ENCODE measurements at places on chromosomes 12 and 14. TPM values are rescaled to one million over a fixed set of nuclear protein-coding genes. Genes with fewer than 3 reads are reported as not detected.

DNA sequence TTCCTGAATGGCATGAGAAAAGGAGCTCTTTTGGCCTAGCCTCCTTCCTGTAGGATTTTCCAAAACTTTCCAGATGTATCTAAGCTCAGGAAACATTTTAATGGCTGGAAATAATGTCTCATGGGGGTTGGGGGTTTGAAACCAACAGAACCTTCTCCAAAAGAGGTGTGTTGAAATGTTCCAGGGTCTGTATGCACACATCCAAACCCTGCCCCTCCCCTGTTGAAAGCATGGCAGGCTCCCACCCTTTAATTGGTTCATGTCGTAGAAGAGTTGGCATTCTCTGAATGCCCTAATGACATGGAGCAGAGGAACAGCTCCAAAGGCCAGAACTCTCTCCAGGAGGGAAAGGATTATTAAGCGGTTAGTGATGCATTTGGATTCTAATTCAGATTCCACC is 353.2 kb downstream of the ZFP36L1 start:
- H3K27me3 ChIP-seq, result no peaks in the 10 kb centered on the region
- no peak for DNase-seq
- no peak overlapping the region for H3K27ac ChIP-seq
- H3K4me3 ChIP-seq, result no peak overlapping the region
- H3K36me3 ChIP-seq, result peaks cover 9% of the 10 kb centered on the region
- H3K4me1 ChIP-seq, result peaks cover 27% of the 10 kb centered on the region

DNA sequence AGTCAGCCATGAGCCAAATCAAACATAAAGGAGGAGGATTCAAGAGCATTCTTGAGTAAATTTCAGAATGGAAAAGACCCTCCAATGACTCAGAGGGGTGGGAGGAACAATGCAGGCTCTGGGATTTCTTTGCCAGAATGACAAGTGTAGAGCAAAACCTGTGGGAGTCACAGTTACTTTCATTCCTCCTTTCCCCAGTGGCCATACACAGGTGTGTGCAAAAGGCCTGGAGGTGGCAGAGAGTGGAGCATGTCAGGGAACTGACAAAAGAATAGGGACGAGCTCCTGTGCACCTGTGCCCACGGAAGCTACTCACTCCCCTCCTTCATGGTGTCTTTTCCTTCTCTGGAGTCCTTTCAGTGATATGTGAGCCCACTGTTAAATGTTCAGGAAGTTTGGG is 9.4 kb upstream of the CIPC start:
- peaks cover 28% of the 10 kb centered on the region for H3K4me1 ChIP-seq
- H3K27ac ChIP-seq, result peak overlapping the region; percentile 99
- DNase-seq, result no peak
- no peaks in the 10 kb centered on the region for H3K27me3 ChIP-seq
- peak overlapping the region; percentile 69 for H3K4me3 ChIP-seq

- no peak overlapping the region for H3K4me3 ChIP-seq
- no peak overlapping the region for H3K27ac ChIP-seq
- H3K36me3 ChIP-seq, result peaks cover 3% of the 10 kb centered on the region
- no peaks in the 10 kb centered on the region for H3K4me1 ChIP-seq
These were observed 20.4 kb downstream of the GALNT9 start for GRCh38 chr12:132308853-132309595.

- no peaks in the 10 kb centered on the region for H3K36me3 ChIP-seq
- no peak overlapping the region for H3K27ac ChIP-seq
- H3K4me3 ChIP-seq, result peak overlapping the region; percentile 52
- peaks cover 22% of the 10 kb centered on the region for H3K4me1 ChIP-seq
These were observed 106.3 kb downstream of the LRIG3 start for GRCh38 chr12:58814036-58814435.

DNA sequence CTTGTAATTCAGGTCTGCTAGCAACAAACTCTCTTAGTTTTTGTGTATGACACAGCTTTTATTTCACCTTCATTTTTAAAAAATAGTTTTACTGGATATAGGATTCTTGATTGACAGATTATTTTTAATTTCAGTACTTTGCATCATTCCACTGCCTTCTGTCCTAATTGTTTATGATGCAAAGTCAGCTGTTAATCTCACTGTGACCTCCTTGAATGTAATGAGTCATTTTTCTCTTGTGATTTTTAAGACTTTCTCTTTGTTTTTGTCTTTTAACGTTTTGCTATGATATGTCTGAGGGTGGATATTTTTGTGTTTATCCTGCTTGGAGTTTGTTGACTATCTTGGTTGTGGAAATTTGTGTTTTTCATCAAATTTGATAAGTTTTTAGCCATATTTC is 126.3 kb upstream of the FBXO33 start:
- H3K4me1 ChIP-seq, result no peaks in the 10 kb centered on the region
- H3K27ac ChIP-seq, result no peak overlapping the region
- H3K36me3 ChIP-seq, result no peaks in the 10 kb centered on the region

GRCh38 chr14:104268295-104268694 is 129.9 kb downstream of the KIF26A start:
- H3K4me1 ChIP-seq, result peaks cover 7% of the 10 kb centered on the region
- no peaks in the 10 kb centered on the region for H3K36me3 ChIP-seq
- no peak overlapping the region for H3K27ac ChIP-seq
- no peak for DNase-seq
- H3K4me3 ChIP-seq, result no peak overlapping the region

DNA sequence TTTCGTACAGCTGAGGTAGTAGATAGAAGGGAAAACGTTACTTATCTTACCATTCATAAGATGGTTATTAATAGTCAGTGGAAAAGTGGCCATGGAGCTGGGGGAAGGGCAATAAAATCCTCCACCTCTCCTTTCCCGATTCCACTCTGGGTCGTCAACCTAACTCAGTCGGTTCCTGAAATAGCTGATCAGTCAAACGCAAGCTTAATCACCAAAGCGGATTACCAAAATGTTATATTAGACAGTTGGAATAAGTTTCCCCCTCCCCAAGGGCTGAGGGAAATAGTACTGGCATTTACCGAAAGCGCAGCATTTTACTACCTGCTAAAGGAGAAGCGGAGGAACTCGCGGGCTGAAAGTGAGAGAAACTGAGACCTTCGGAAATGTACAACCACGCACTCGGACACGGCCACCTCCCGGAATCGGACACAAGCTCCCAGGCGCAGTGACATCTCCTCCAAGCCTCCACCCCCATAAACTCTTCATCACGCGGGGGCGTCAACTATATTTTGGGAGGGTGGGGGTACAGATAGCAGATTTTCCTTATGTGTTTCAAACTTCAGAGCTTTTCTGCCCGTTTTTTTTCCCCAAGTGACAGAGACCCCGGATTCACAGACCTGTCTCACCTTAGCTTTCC is 1.2 kb downstream of the PPM1H start:
- no peaks in the 10 kb centered on the region for H3K36me3 ChIP-seq
- peak overlapping the region; percentile 90 for H3K27ac ChIP-seq
- H3K4me1 ChIP-seq, result peaks cover 37% of the 10 kb centered on the region

GRCh38 chr12:29710104-29710503 is 73.6 kb downstream of the TMTC1 start:
- peaks cover 15% of the 10 kb centered on the region for H3K4me1 ChIP-seq
- H3K36me3 ChIP-seq, result peaks cover 13% of the 10 kb centered on the region
- H3K27ac ChIP-seq, result peak overlapping the region; percentile 12
- no peak for DNase-seq

DNA sequence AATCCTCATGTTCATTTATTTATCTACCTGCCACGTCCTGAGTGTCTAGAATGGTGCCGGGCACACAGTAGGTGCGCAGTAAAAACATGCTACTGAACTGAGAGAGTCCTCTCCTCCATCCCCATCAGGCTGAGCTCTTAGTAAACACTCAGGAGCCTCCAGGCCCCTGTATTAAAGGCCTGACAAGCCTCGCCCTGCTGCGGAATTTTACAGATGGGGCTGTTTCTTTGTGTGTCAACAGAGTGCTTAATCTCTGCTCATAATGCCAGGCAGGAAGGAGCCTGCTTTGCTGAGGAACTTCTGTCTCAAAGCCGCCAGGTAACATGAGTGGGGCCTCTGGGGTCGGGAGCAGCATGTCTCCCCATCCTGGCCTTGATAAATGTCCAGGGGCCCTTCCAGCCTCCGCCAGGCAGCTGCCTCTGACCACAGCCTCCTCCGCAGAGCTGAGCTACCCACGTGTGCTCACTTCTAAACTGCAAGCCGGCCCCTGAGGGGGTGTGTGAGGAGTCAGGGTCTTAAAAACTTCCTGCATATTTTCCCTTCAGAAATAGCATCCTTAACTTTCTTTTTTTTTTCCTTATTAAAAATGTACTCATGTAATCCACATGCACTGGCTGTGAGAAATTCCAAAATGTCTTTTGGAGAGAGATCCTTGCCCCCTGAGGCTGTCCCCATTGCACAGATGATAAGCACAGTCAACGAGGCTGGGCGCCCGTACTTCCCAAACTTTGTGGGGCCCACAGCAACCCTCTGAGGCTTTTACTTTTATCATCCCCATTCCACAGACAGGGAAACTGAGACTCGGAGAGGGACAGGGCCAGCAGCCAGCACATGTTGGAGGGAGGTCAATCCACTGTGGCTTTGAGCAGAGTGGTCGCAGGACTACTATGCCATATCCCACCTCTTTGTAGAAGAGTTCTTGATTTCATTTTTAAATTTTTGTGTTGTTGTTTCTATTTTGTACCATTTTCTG is 116.0 kb upstream of the NCOR2 start:
- peak overlapping the region; percentile 80 for H3K4me3 ChIP-seq
- no peaks in the 10 kb centered on the region for H3K27me3 ChIP-seq
- peaks cover 3% of the 10 kb centered on the region for H3K36me3 ChIP-seq
- H3K27ac ChIP-seq, result peak overlapping the region; percentile 99
- peaks cover 78% of the 10 kb centered on the region for H3K4me1 ChIP-seq
- DNase-seq, result no peak

GRCh38 chr14:20377171-20377570 is 33.7 kb downstream of the PARP2 start:
- no peaks in the 10 kb centered on the region for H3K4me1 ChIP-seq
- no peaks in the 10 kb centered on the region for H3K27me3 ChIP-seq
- H3K36me3 ChIP-seq, result peaks cover 14% of the 10 kb centered on the region
- no peak overlapping the region for H3K27ac ChIP-seq

- H3K4me3 ChIP-seq, result no peak overlapping the region
- no peak overlapping the region for H3K27ac ChIP-seq
- no peaks in the 10 kb centered on the region for H3K4me1 ChIP-seq
- no peaks in the 10 kb centered on the region for H3K36me3 ChIP-seq
These were observed 314.9 kb upstream of the TMTC1 start for GRCh38 chr12:30098677-30099076.

DNA sequence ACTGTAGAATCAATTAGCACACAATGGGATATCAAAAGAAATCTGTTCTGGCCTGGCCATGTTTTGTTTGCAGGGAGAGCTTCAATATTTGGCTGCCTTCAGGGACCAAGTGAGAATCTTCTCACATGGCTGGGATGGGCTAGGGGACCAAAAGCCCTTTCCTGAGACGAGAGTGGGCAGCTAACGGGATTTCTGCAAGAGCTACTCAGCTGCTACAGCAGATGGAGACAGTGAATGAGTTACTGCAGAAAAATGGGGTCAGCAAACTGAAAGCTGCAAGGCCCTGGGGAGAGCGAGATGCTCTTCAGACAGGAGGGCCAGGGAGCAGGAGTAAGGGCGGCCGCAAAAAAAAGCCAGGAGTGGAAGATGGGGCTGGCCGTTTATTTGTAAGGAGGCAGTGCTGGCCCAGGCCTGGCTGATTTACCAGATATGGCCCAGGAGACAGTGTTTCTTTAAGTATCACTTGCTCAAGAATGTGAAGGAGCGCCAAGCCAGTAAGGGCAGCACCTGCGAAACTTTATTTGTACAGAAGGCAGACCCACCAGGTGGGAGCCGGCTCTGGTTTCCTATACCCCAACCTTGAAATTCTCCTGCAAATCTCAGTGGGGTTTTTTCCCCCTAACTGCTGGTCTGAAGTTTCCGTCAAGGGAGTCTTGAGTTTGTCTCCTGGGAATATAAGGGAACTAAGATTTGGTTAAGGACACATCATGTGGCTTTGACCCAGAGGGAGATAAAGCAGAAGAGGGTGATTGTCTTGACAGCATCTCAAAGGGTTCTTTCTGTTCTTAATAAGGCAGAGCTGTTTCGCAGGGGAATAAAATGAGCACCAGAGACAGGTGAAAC is 57.8 kb downstream of the SSH1 start:
- peaks cover 21% of the 10 kb centered on the region for H3K4me1 ChIP-seq
- no peak overlapping the region for H3K27ac ChIP-seq
- H3K4me3 ChIP-seq, result no peak overlapping the region
- no peaks in the 10 kb centered on the region for H3K27me3 ChIP-seq
- peaks cover 20% of the 10 kb centered on the region for H3K36me3 ChIP-seq

GRCh38 chr14:69489495-69489894 is 5.0 kb downstream of the PLEKHD1 start:
- peaks cover 4% of the 10 kb centered on the region for H3K4me1 ChIP-seq
- no peak for DNase-seq
- H3K27me3 ChIP-seq, result peaks cover 74% of the 10 kb centered on the region
- no peaks in the 10 kb centered on the region for H3K36me3 ChIP-seq
- H3K27ac ChIP-seq, result no peak overlapping the region

- H3K4me1 ChIP-seq, result peaks cover 11% of the 10 kb centered on the region
- H3K4me3 ChIP-seq, result no peak overlapping the region
- DNase-seq, result no peak
- H3K36me3 ChIP-seq, result no peaks in the 10 kb centered on the region
- H3K27me3 ChIP-seq, result peaks cover 26% of the 10 kb centered on the region
These were observed 33.0 kb downstream of the SRRM4 start for GRCh38 chr12:119014368-119014767.

Gene REP15
- 3.4 TPM for total RNA-seq

Gene NAV3
- total RNA-seq, result 5.6 TPM

Gene TAS2R42
- total RNA-seq, result not detected

Gene KLHL33
- not detected for total RNA-seq

Gene MYF5
- total RNA-seq, result not detected

Gene AQP2
- not detected for total RNA-seq

All from type B pancreatic cell (in vitro differentiated cells).